ENCODE measurements at places on chromosomes 7 and 10.

- DNase-seq: no peak
These were observed 65.9 kb downstream of the FAM171A1 start for GRCh38 chr10:15305161-15305560.

- no peak for DNase-seq
These were observed 48.5 kb upstream of the TMEM106B start for GRCh38 chr7:12162415-12163113.

GRCh38 chr10:120479506-120479905 is 22.5 kb downstream of the PLPP4 start:
- no peak for DNase-seq

DNA sequence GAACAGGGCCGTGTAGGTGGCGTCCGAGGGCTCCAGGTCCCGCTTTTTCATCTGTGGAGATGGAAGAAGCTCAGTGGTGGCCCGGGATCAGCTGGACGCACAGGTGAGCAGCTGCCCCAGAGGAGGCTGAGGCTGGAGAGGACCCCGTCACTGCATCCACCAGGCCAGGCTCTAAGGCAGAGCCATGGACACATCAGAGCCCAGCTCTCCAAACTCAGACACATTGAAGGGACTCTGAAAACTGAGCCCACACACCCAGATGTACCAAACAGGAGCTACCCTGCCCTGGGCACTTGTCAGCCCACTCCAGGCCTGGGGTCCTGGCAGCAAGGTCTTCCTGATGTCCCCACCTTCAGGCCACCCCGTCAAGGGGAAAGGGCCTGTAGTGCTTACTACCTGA is 8.8 kb downstream of the PTCD1 start:
- DNase-seq: no peak

DNA sequence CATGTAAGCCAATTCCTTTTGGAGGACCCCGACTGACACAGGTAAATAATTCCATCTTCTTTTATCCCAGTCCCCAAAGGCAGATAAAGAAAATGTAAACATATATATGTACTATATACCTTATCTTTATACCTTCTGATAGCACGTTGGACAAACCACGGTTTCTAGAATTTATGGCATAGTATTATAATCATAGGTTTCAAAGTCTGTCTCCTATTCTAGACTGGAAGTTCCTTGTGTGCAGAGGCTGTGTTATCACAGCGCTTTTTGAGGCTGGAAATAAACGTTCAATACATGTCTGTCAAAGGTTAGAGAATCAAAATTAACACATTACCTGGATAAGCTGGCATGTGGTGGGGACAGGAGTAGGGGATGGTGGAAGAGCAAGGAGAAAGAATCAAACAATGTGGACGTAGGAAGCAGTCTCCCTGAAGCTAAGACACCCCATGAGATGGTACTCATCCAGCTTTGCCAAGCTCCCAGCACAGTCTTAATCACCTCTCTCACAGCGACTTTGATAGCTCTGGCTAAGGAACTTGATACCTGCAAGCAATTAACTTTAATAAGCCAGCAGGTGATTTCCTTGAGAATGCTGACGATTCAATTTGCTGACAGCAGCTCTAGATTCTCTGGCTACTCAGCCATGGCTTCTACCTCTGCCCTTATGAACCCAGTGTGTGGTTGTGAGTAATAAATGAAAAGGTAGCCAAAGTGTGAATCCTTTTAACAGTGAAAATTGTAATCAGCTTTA is 208.4 kb upstream of the LRRTM3 start:
- DNase-seq: no peak

DNA sequence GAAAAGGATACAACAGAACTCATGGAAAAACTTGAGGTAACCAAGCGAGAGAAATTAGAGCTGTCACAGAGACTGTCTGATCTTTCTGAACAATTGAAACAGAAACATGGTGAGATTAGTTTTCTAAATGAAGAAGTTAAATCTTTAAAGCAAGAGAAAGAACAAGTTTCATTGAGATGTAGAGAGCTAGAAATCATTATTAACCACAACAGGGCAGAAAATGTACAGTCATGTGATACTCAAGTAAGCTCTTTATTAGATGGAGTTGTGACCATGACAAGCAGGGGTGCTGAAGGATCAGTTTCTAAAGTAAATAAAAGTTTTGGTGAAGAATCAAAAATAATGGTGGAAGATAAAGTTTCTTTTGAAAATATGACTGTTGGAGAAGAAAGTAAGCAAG is 62.1 kb downstream of the AKAP9 start:
- DNase-seq: no peak

GRCh38 chr7:41566581-41566980 is 136.3 kb downstream of the INHBA start:
- no peak for DNase-seq

DNA sequence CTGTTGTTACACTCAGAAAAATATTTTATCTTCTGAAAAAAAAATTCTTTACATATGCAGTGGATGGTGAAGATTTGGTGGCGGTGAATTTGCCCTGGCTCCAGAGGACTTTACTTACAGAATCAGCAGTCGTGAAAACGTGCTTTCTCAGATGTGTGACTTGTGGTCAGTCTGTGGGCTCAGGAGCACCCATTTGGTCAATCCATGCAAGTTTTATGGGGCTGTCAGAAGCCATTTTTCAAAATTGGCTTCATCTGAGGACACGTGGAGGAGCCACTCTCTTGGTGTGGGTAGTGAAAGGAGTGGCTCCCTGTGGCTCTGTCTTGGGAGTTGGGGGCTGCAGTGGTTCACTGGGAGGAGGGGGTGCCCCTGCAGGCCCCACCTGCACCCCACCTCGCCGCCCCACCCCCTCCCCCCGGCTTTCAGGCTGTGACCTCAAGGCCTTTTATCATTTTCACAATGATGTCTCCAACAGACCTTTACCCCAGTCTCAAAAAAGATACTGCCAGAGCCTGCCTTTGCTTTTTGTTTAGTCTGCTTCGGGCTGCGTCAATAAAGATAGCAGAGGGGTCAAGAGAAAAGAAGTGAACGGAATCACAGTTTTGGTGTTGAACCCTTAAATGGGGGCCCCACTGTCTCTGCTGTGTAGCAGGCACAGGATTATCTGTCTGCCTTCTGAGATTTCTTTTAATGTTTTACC is 137.4 kb downstream of the MGMT start:
- no peak for DNase-seq

DNA sequence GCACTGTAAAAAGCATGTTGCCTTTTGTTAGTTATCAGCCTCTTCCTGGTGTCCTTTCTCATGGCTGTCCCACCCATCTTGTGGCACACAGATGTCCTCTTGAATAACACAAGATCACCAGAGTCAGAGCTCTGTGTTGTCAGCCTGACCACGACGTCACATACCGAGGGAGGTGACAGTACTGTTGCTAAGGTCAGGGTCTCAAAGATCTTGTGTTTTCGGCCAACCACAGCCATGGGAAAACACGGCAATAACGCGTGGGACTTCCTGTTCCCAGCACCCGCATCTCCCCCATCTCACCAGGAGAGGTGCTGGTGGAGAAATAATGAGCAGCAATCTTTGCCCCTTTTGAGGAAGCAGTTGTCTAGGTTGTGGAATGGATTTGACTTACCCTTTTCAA is 40.4 kb downstream of the NPVF start:
- no peak for DNase-seq

DNA sequence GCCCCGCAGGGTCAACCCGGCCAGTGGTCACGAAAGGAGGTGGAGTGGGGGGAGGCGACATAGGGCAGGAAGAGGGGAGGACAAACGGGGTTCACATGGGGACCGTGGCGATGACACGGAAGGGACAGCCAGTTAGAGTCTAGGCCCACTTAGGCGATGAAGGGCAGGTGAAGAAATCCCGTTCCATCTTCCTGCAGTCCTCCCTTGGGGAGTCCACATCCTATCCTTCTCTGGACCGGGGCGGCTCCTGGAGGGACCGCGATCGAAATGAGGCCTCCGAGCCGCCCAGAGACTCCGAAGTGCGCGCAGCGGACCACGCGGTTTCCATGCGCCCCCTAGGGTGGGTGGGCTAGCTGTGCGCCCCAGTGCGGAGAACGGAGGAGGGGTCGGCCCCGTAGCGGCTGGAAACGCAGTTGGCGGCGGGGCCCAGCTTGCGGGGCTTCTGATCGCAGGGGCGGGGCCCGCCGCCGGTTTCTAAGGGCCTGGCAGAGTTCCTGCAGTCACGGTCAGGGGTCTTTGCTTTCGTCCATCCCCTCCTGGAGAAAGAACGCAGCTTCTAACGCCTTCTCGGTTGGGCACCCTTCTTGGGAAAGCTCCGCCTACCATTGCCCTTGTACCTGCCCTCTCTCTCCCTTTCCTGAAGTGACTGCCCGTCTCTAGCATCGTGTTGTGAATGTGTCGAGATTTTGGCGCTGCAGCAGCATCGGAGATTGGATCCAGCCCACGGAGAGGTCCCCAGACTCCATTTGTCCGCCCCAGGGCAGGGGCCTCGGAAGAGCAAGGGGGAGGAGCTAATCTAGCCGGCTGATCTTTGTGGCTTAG is 17.9 kb upstream of the TMEM225B start:
- DNase-seq: peak; percentile 45

DNA sequence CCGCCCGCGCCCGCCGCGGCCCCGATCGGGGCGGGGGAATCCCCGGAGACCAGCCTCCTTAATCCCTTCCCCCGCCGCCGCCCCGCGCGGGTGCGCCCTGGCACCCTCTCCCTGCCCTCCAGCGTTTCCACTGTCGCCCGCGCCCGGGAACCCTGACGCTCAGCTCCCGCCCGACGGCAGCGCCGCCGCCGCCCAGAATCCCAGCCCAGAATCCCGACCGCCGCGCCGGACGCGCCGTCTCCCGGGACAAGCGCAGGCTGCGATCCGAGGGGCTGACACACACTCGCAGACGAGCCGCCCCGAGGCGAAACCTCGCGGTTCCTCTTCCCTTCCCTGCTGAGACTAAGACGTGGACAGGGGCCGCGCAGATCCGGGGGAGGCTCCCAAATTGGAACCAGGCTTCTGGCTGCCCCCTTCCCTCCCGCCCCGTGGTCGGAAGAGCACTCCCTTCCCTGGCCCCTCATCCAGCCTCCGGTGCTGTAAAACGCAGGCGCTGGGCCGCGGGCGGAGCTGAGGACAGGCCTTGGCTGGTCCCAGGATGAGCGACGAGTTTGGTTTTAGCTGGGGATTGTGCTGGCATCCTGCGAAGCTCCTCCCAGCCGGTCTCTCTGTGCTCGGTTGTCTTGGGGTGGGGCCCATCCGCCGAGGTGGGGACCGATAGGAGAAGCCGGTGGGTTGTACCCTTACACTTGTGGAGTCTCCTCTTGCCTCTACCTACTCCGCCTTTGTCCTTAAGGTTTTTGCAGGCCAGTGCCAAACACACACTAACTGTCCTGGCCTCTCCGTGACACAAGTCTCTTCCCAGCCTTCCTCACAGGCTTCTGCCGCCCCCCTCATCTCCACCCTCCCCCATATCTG is 1.1 kb downstream of the MARVELD1 start:
- no peak for DNase-seq

GRCh38 chr10:124003871-124004662 is 89.3 kb downstream of the CHST15 start:
- no peak for DNase-seq

GRCh38 chr10:116183733-116184511 is 89.1 kb downstream of the GFRA1 start:
- DNase-seq: no peak

GRCh38 chr7:98945852-98946251 is 67.5 kb downstream of the TRRAP start:
- DNase-seq: no peak

GRCh38 chr7:16419126-16419525 is 2.2 kb downstream of the CRPPA start:
- DNase-seq: no peak

DNA sequence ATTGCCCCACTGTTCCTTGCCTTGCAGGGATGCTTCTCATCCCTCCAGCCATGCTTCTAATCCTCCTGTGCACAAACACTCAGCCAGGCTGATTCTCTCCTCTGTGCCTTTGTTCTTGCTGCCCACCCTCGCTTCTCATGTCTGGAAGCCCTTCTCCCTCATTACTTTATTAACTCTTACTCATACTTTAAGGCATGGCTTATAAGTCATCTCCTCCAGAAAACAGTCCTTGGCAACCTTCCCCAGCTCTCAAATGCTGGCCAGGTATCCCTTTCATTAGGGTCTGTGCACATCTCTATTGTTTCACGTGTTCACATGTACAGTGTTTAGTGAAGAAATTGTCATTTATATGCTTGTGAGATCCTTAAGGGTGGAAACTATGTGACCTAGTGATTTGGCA is 62.9 kb downstream of the ITGB8 start:
- DNase-seq: no peak

- DNase-seq: peak; percentile 9
These were observed 78.8 kb downstream of the INPP5A start for GRCh38 chr10:132616170-132616995.

- no peak for DNase-seq
These were observed 97.0 kb upstream of the ODAD2 start for GRCh38 chr10:28095791-28096378.

DNA sequence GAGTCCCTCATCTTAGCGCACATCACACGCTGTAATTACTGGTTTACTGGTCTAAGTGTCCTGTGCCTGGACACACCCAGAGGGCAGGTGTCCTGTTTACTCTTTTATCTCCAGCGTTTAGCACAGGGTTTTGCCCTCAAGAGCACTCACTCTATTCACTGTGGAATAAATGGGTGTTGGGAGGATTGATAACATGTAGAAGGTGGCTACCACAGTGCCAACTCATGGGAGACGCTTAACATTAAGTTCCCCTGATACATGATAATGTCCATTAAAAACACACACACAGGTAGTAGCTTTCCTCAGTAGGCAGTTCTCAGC is 96.1 kb upstream of the EFCAB10 start:
- DNase-seq: no peak

DNA sequence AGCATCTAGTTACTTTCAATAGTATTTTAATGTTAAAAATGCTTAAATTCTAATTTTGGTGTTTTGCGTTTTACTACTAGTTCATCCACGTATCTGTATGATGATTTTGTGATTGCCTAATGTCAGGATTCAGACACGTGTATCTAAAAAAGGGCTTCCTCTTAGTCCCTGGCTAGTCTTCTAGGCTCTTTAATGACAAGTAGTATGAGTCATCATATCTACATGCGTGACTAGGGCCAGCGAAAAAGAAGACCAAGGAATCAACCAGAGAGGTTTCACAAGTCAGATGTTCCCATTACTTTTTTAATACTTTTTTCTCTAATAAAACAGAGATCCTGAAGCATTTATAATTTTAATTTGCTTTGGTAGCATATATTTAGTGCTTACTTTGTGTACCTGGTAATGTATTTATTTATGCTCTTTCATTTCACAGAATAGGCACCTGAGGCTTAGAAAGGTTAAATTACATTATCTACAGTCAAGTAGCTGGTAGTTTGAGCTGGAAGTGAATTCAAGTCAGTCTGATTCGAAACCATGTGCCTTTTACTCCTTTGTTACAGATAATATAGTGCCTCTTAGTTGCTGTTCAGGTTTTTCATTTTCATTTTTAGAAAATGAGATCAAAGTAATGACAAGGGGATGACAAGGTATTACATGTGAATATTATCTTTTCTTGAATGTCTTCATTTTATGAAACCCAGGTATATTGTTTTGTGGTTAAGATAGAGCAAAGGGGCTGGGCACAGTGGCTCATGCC is 140.3 kb downstream of the FOXP2 start:
- DNase-seq: no peak

DNA sequence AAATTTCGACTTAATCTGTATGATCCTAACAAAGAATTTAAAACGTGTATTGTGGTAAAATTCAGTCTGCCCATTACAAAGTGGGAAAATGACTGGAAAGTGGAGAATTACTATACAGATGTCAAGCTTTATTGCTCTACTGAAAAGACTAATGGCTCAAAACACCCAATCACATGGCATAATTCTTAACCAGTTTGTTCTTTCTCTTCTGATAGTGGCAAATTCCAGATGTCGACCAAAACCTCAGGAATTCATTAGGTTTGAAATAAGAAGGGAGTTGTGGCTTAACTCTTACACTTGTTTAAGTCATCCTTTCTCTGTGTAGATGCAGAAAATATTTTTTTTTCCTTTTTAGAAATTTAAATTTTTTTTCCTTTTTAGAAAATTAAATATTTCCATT is 1254.9 kb upstream of the LRRN3 start:
- no peak for DNase-seq

Measured in stimulated activated CD8-positive, alpha-beta memory T cell treated with anti-CD3 and anti-CD28 coated beads, Interleukin-2, amount 100 ng/mL, for 1 hour (primary cell).